ENCODE measurements at places on chromosomes 5 and 9.

- no peak for DNase-seq
Observed at GRCh38 chr5:142082182-142082781, 26.3 kb upstream of the NDFIP1 start.

DNA sequence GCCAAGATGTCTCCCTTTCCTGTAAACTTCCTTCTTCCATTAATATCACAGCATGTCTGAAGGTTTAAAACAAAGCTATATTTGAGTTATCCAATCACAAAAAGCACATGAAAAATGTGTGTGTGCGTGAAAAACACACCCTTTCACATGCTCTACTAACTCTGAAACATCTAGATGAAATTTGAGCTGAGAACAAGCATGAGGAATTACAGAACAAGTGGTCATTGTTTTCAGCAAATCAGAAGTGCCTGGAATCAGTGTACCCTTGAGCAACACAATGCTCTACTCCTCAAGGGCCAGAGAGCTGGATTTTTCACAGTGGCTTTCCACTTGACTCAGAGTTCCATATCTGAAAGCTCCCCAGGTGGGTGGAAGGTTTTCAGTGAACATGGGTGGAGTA is 255.9 kb downstream of the PSAT1 start:
- DNase-seq = no peak

GRCh38 chr5:665541-665955 is 27.6 kb downstream of the TPPP start:
- no peak for DNase-seq

DNA sequence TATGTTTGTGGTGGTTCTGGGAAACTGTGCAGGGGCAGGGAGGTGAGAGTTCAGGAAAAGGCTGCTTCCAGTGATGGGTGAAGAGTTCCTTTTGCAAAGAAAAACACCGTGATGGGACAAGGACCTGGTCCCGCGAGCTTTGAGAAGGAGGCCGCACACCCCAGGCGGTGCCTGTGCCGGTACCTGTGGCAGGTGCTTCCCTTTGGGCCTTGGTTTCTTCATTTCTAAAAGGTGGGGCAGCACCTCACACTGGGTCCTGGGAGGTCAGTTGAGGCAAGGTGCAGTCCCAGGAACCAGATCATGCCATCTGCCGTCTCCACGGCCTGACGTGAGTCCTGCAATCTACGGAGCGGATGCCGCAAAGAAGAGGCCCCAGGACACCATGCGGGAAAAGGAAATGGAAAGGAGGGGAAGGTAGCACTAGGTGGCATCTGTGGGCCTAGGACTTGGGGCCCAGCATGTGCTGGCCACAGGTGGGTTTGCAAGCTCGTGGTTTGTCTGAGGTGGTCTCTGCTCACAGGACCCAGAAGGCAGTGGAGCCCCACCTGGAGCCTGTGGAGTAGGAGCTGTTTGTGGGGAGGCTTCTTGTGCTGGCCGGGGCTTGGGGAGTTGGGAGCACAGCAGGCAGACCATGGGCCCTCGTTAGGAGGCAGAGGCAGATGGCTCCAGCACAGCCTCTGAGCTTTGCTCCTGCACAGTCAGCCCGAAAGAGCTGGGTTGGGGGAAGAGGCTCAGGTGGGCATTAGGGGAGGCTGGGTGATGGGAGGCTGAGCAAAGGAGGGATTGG is 131.6 kb downstream of the CACNA1B start:
- DNase-seq = peak; percentile 49

DNA sequence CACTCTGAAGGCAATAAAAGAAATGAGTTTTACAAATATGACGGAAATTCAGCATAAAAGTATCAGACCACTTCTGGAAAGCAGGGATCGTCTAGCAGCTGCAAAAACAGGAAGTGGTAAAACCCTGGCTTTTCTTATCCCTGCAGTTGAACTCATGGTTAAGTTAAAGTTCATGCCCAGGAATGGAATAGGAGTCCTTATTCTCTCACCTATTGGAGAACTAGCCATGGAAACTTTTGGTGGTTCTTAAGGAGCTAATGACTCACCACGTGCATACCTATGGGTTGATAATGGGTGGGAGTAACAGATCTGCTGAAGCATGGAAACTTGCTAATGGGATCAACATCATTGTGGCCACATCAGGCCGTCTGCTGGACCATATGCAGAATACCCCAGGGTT is 93.5 kb upstream of the RGMB start:
- no peak for DNase-seq

- DNase-seq = no peak
Observed at GRCh38 chr9:91253488-91253887, 108.2 kb downstream of the AUH start.

- no peak for DNase-seq
Observed at GRCh38 chr5:170484459-170484831, 19.4 kb upstream of the KCNIP1 start.

- no peak for DNase-seq
Observed at GRCh38 chr5:144120661-144121180, 49.7 kb downstream of the YIPF5 start.

GRCh38 chr9:29060041-29060440 is 1486.8 kb upstream of the C9orf72 start:
- DNase-seq = no peak

GRCh38 chr9:36258996-36259533 is 817 bp upstream of the GNE start:
- no peak for DNase-seq

DNA sequence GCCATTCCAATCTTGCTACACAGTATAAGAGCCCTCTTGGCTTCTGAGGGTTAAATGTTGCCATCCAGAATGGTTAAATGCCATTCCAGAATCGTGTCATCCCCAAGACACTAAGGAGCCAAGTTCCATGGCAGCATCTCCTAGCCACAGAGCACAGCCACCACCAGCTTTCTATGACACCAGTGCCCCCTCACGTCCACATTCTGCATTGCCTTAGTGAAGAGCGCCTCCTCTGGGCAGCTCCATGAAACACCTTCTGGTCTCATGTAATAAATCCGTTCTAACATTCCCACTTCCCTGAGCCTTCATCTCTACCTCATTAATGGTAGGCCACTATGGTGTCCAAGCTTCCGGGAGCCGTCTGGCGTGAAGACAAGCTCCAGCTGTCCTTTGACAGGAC is 12.4 kb downstream of the CBY3 start:
- no peak for DNase-seq

GRCh38 chr5:39569857-39570256 is 145.1 kb upstream of the DAB2 start:
- DNase-seq = no peak

DNA sequence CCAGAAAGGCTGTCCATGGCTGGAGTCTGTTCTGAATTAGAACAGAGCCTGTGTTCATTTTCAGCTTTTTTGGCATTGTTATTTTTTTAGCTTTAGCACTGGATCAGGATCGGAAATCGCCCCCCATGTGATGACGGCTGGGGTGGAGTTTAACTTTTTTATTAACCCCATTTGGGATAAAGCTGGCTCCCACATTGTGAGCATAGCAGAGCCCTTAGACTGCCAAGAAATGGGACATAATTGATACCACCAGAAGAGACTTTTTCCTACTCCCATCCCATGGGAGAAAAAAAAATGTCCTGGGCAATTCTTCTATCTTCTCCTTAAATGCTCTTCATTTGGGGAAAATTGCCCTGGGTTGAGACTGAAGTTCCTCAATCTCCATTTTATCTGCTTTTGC is 52.4 kb downstream of the SLIT3 start:
- no peak for DNase-seq

- DNase-seq = no peak
Observed at GRCh38 chr5:17966640-17967402, 332.6 kb downstream of the TAF11L14 start.

DNA sequence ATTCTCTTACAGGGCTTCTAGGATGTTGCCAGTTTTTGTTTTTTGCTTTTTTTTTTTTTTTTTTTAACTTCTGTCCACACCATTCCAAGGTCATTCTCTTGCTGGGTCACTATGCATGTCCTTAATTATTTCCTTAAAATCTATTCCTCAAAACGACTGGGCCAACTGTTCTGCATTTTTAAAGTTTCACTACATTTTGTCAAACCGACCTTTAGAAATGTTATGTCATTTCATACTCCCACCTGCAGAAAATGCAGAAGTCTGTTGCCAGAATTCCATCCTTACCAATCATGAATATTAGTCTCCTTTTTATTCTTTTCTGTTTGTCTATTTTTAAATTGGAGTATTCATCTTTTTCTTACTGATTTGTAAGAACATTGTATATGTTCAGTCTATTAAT is 295.5 kb downstream of the ZSWIM6 start:
- DNase-seq = no peak

DNA sequence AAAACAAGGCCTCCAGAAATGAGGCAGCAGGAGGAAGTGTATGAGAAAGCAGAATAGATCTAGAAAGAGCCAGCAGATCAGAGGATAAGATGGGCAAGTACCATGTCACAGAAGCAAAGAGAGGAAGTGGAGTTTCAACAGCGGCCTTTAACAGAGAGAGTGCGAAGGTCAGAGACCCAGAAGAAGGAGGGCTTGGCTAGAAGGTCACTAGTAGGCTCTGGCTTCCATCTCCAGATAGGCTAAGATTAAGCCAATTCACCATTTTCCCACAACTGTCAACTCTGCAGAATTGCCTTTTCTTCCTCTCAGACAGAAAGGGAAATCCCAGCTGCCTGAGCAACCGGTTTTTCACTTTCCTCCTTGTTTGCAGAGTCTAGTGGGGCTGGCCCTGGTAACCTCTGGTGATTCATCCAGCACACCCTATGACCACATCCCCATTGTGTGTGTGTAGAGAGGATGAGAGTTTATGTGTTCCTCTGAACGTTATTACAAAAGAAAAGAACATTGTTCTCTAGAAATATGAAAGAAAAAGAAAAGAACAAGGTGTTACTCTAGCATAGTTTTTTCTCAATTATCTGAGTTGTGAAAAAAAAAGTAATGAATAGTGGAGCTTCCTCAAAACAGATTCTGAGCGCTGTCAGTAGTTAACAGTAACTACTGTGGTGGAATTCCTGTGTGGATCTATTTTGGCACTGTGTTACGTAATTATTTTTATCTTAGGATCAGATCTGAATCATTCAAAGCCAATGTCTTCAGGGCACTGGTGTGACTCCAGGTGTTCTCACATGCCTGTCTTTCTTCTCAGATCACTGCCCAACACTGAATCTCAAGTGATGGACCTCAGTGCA is 220.4 kb downstream of the ARRDC3 start:
- DNase-seq = no peak

DNA sequence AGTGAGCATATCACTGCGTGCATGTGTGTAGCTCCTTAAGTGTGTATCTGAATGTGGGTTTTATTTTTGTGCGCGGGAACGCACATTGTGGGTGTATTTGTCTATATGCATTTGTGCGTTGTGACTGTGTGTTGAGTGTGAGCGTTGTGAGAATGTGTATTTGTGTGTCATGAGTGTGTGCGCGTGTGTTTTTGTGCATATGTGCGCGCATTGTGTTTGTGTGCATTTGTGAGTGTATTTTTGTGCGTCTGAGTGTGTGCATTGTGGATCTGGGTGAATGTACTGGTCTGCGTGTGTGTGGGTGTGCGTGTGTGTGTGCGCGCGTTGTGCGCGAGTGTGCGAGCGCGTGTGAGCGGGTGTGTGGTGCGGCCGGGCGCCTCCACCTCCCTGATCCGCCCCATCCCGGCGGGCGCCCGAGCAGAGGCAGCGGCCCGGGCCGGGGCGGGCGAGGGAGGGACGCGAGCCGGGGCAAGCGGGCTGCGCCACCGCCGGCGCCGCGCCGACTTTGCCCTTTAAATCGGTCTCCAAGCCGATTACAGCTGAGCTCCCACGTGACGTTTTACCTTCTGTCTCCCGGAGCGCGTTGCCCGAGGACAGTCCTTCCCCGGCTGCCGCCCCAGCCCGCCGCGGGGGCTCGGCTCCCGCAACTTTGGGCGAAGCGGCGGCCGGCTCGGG is at the start of gene RASGRF2:
TSS of gene RASGRF2 (plus strand) at position 596 of the 675 bp plus-strand sequence. CDS start 376 bp downstream, outside the sequence.
- DNase-seq = no peak

DNA sequence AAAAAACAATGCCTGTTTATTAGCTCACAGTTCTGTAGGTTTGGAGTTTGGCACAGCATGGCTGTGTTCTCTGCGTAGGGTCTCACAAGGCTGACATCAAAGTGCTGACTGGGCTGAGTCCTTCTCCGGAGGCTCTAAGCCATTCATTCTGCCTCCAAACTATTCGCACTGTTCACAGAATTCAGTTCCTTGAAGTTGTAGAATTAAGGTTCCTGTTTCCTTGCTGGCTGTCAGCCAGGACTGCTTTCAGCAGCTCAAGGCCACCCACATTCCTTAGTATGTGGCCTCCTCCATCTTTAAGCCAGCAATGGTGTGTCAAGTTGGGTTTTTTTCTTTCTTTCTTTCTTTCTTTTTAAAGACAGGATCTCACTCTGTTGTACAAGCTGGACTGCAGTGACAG is 161.9 kb downstream of the CDH6 start:
- no peak for DNase-seq

GRCh38 chr9:14318934-14319580 is 5.1 kb upstream of the NFIB start:
- no peak for DNase-seq

DNA sequence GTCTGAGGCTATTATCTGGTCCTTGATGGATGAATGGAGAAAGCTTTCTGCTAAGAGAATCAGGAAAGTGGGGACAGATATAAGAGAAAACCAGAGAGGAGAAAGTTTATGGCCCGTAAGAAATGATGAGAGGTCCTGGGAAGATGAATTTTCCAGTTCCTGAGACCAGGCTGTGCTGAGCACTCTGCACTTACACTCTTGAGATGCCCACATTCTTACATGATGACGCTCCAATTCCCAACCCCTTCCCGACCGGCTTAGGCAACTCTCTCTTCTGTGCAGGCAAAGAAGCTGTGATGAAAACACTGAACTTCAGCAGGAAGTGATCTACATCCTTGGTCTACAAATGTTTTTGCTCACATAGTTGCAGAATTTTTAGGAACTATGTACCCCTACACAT is 417.0 kb downstream of the ARHGEF28 start:
- DNase-seq = no peak

DNA sequence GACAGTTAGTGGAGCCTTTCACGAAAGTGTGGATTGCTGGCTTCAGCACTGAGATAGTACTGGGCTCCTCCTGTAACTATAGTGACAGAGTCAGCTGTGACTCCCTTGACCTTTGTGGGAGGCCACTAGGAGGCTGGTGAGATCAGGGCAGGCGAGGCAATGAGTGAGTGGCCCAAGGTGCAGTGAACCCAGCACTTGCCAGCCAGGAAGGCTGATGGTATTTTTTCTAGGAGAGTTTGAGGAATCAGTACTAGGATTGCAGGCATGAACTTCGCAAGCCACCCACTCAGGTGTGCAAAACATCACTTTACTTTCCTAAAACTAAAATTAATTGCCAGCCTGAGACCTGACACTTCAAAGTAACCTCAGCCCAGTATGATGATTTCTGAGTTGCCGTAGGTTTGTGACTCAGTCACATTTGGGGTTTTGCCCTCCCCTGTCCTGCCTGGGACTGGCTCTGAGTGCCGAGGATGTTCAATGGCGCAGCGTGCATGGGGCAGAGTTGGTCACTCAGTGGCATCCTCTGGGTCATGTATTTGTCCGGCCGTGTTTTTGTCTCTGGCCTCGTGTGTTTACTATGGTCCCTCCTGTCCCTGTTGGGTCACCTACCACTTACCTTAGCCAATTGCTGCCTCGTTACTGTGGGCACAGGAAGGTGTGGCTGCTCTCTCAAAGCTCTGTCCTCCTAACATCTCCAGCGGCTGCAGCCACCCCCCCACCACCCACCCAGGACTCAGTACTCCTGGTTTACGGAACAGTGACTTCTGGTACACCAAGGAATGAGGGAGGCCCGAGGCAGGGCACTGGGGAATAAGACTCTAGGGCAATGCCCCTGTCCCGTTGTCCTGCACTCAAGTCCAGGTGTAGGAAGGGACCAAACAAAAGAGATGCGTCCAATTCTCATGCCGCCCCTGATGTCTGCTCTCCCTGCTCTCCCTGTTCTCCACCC is 67.2 kb downstream of the IL31RA start:
- DNase-seq = peak; percentile 43
